Lung (tissue), 17 donors: ENCODE measurements at places on chromosomes 1 and 21. TPM values are rescaled to one million over a fixed set of nuclear protein-coding genes. Genes with fewer than 3 reads are reported as not detected.
A peak's percentile ranks its signal among the peaks of the same experiment; 100 is the strongest.

Gene ZNF695
- total RNA-seq, result 0.61 TPM

Gene S100A7
- total RNA-seq, result not detected

Gene FNDC5
- 5.3 TPM for total RNA-seq

DNA sequence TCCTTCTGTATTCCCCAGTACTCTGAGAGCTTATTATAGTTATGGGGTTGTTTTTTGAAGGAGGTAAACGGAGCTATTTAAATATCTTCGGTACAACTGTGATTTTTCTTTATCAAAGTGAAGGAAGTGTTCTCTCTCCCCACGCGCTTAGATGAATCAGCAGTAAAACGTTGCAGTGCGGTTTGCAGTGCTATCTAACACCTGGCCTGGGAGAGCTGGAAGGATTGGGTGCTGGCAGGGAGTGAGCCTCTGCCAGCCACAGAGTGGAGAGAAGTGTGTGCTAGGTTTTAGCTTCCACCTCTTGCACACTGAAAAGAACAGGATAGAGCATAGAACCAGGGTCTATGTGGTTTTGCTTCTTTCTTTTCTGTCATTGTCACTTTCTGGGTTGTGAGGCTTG is 165.9 kb downstream of the SDCCAG8 start:
- no peaks in the 10 kb centered on the region for H3K36me3 ChIP-seq
- no peak overlapping the region for H3K27ac ChIP-seq
- H3K4me1 ChIP-seq, result no peaks in the 10 kb centered on the region
- no peaks in the 10 kb centered on the region for H3K27me3 ChIP-seq
- peak; percentile 34 for DNase-seq

Gene RBP7
- 5.7 TPM for total RNA-seq

- no peaks in the 10 kb centered on the region for H3K27me3 ChIP-seq
- no peaks in the 10 kb centered on the region for H3K36me3 ChIP-seq
- DNase-seq, result no peak
- H3K27ac ChIP-seq, result no peak overlapping the region
Measured at GRCh38 chr1:216212826-216213225, 210.4 kb downstream of the USH2A start.

Gene CD53
- 118 TPM for total RNA-seq

- no peaks in the 10 kb centered on the region for H3K36me3 ChIP-seq
- peak overlapping the region; percentile 93 for H3K4me3 ChIP-seq
- DNase-seq, result peak; percentile 76
- no peaks in the 10 kb centered on the region for H3K27me3 ChIP-seq
Measured at GRCh38 chr1:84689514-84690396, 506 bp downstream of the SSX2IP start.

GRCh38 chr1:162191396-162192305 is 122.2 kb downstream of the NOS1AP start:
- DNase-seq, result no peak
- no peak overlapping the region for H3K27ac ChIP-seq
- no peaks in the 10 kb centered on the region for H3K27me3 ChIP-seq
- H3K4me3 ChIP-seq, result no peak overlapping the region
- peaks cover 27% of the 10 kb centered on the region for H3K4me1 ChIP-seq
- H3K36me3 ChIP-seq, result no peaks in the 10 kb centered on the region

DNA sequence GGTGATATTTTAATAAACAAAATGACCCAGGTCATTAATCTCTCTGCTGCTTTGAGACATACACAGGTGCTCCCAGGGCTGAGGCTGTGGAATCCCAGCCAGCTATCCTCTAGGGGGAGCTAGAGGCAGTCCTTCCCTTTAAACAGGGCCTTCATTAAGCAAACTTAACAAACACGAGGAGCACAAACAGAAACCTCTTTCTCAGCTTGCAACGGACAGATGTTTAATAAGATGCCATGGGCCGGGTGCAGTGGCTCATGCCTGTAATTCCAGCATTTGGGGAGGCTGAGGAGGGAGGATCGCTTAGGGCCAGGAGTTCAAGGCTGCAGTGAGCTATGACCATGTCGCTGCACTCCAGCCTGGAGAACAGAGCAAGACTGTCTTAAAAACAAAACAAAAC is 106.7 kb downstream of the HIVEP3 start:
- H3K36me3 ChIP-seq, result no peaks in the 10 kb centered on the region
- peaks cover 13% of the 10 kb centered on the region for H3K4me1 ChIP-seq
- peak; percentile 65 for DNase-seq

- H3K36me3 ChIP-seq, result no peaks in the 10 kb centered on the region
- DNase-seq, result no peak
- no peak overlapping the region for H3K27ac ChIP-seq
- no peaks in the 10 kb centered on the region for H3K27me3 ChIP-seq
- H3K4me1 ChIP-seq, result no peaks in the 10 kb centered on the region
Measured at GRCh38 chr1:107777664-107778047, 187.3 kb downstream of the VAV3 start.

- H3K27me3 ChIP-seq, result peaks cover 2% of the 10 kb centered on the region
- H3K36me3 ChIP-seq, result no peaks in the 10 kb centered on the region
- H3K4me3 ChIP-seq, result no peak overlapping the region
- no peak overlapping the region for H3K27ac ChIP-seq
- no peaks in the 10 kb centered on the region for H3K4me1 ChIP-seq
- DNase-seq, result peak; percentile 67
Measured at GRCh38 chr1:36590771-36591170, 108.1 kb upstream of the CSF3R start.

GRCh38 chr1:157407367-157407766 is 144.9 kb downstream of the FCRL5 start:
- H3K36me3 ChIP-seq, result no peaks in the 10 kb centered on the region
- H3K4me1 ChIP-seq, result no peaks in the 10 kb centered on the region
- H3K4me3 ChIP-seq, result no peak overlapping the region

DNA sequence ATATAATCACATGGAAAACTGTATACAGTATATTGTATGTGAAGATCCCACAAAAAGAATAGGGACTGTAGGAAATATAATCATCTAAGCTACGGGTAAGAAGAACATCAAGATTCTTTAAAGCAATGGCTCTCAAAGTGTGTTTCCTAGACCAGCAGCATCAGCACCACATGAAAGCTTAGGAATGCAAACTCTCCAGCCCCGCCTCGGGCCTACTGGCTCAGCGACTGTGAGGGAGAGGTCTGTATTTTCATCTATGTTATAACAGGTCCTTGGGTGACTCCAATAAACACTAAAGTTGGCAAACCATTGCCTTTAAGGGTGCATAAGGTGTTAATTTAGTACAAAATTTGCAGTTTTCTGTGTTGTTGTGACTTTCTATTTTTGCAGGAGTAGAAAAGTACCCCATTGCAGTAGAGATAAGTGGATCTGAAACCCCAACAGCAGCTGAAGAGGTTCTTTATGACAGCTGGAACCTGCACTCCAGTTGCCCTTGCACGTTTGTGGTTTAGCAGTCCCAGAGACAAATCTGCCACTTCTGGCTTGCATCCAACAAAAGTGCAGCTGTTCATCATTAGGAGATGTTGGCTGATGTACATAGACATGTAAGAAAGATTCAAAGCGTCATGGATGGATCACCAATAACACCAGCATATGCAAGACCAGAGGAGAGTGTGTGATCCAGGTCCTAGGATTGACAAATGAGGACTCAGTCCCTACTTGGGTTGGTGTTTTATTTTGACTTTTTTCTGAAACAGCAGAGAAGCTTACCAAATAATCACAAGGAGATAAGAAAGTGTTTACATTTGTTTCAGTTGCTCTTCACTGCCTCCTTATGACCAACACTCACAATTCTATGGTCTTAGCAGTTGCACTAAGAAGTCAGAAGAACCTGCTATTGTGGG is 15.9 kb upstream of the IFNAR1 start:
- no peaks in the 10 kb centered on the region for H3K27me3 ChIP-seq
- no peak overlapping the region for H3K4me3 ChIP-seq
- H3K36me3 ChIP-seq, result no peaks in the 10 kb centered on the region
- no peaks in the 10 kb centered on the region for H3K4me1 ChIP-seq

- peaks cover 5% of the 10 kb centered on the region for H3K4me1 ChIP-seq
- no peaks in the 10 kb centered on the region for H3K27me3 ChIP-seq
- H3K36me3 ChIP-seq, result no peaks in the 10 kb centered on the region
Measured at GRCh38 chr1:47532921-47533792, 95.3 kb downstream of the FOXD2 start.

Gene MMEL1
- total RNA-seq, result 4.0 TPM

GRCh38 chr1:180916012-180916770 is 3.5 kb downstream of the KIAA1614 start:
- peaks cover 13% of the 10 kb centered on the region for H3K4me1 ChIP-seq
- DNase-seq, result no peak
- H3K4me3 ChIP-seq, result no peak overlapping the region
- no peaks in the 10 kb centered on the region for H3K27me3 ChIP-seq
- H3K36me3 ChIP-seq, result peaks cover 6% of the 10 kb centered on the region
- H3K27ac ChIP-seq, result no peak overlapping the region

- peak overlapping the region; percentile 67 for H3K27ac ChIP-seq
- no peak for DNase-seq
- no peak overlapping the region for H3K4me3 ChIP-seq
- no peaks in the 10 kb centered on the region for H3K27me3 ChIP-seq
- H3K36me3 ChIP-seq, result peaks cover 23% of the 10 kb centered on the region
Measured at GRCh38 chr1:16250524-16251251, 13.7 kb upstream of the CPLANE2 start.

DNA sequence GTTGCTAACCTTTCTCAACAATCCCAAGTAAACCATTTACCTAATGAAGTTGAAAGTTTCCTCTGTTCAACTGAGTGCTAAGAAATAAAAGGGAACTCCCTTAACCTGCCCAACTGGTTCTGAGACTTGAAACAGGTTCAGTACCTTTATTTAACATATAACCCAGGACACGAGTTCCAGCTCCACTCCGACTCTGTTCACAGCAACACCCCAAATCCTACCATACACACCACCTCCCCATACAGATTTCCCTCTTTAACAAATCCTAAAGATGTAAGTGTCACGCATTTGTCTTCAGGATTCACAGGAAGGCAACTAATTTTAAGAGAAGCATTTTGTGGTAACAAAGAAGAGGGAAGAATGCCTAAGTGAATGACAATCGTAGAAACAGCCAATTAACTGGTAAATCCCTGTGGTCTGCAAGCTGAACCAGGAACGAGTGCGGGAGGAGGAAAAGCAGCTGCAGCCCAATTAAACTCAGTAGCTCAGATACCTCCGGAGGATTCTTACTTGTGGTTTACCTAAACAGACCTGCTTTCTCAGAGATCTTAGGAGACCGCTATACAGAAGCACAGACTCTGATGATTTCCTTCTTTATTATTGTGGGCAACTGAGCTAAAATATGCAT is 134.5 kb upstream of the MAGI3 start:
- H3K27me3 ChIP-seq, result no peaks in the 10 kb centered on the region
- H3K36me3 ChIP-seq, result no peaks in the 10 kb centered on the region
- H3K4me3 ChIP-seq, result no peak overlapping the region
- peak; percentile 86 for DNase-seq
- H3K4me1 ChIP-seq, result peaks cover 1% of the 10 kb centered on the region

GRCh38 chr1:31750858-31751510 is 13.2 kb downstream of the ADGRB2 start:
- H3K4me3 ChIP-seq, result no peak overlapping the region
- no peaks in the 10 kb centered on the region for H3K36me3 ChIP-seq
- H3K4me1 ChIP-seq, result peaks cover 70% of the 10 kb centered on the region
- no peaks in the 10 kb centered on the region for H3K27me3 ChIP-seq

Gene PAQR6
- 1.3 TPM for total RNA-seq

DNA sequence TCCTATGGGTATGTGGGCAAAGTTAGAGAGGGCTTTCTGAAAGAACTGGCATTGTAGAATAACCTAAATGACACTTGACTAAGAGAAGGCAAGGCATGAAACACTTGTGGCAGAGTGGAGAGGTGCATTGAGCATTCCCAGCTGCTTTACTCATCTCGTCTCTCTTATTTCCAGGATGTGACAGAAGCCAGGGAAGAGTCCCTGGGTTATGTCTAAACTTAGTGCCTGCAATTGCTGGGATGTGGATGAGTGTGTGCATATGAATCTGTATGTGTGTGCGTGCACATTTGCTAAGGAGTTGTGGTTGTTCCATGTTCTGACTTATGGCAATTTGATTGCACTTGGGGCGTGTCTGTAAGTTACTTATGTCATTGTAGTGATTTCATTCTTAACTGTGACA is 1326.5 kb upstream of the B3GALT2 start:
- no peak for DNase-seq
- no peaks in the 10 kb centered on the region for H3K27me3 ChIP-seq
- H3K36me3 ChIP-seq, result no peaks in the 10 kb centered on the region
- no peaks in the 10 kb centered on the region for H3K4me1 ChIP-seq
- H3K27ac ChIP-seq, result no peak overlapping the region

Gene AGT
- 1.7 TPM for total RNA-seq

- no peak for DNase-seq
- no peaks in the 10 kb centered on the region for H3K36me3 ChIP-seq
- H3K4me3 ChIP-seq, result no peak overlapping the region
- H3K27ac ChIP-seq, result no peak overlapping the region
- H3K4me1 ChIP-seq, result no peaks in the 10 kb centered on the region
Measured at GRCh38 chr1:242784084-242784483, 259.6 kb upstream of the PLD5 start.

Gene LCE1C
- total RNA-seq, result not detected

Gene CFHR4
- not detected for total RNA-seq

- H3K4me1 ChIP-seq, result no peaks in the 10 kb centered on the region
- H3K27me3 ChIP-seq, result no peaks in the 10 kb centered on the region
- no peaks in the 10 kb centered on the region for H3K36me3 ChIP-seq
- no peak for DNase-seq
- H3K27ac ChIP-seq, result no peak overlapping the region
- no peak overlapping the region for H3K4me3 ChIP-seq
Measured at GRCh38 chr21:35234725-35235124, 185.6 kb upstream of the RUNX1 start.

DNA sequence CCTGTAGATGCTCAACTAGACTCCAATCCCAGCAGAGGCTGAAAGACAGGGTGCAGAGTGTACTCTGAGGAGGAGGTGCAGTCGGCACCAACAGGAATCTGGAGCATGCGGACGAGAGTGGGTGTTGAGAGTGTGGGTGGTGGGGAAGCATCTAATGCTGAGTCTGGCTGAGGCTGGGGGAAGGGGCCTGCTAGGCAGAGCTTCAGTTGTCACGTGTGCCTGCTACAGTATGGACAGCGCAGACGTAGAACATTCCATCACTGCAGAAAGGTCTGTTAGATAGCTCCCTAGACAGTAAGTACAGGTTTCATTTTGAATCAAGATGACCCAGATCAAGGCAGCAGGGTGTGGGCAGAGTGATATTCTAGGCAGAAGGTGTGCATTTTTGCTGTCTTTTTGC is 23.1 kb downstream of the SNAP47 start:
- no peak overlapping the region for H3K27ac ChIP-seq
- no peak overlapping the region for H3K4me3 ChIP-seq
- H3K27me3 ChIP-seq, result no peaks in the 10 kb centered on the region
- DNase-seq, result no peak

Gene HFM1
- 8.0 TPM for total RNA-seq

GRCh38 chr1:244422174-244422573 is 29.5 kb downstream of the ADSS2 start:
- no peaks in the 10 kb centered on the region for H3K27me3 ChIP-seq
- H3K27ac ChIP-seq, result no peak overlapping the region
- peaks cover 9% of the 10 kb centered on the region for H3K36me3 ChIP-seq
- DNase-seq, result no peak
- no peaks in the 10 kb centered on the region for H3K4me1 ChIP-seq
- H3K4me3 ChIP-seq, result no peak overlapping the region

GRCh38 chr1:91734761-91735160 is 151.2 kb downstream of the TGFBR3 start:
- DNase-seq, result no peak
- no peak overlapping the region for H3K4me3 ChIP-seq
- no peaks in the 10 kb centered on the region for H3K27me3 ChIP-seq
- H3K36me3 ChIP-seq, result peaks cover 5% of the 10 kb centered on the region
